ENCODE measurements at places on chromosomes 12 and 14.

- no peak for DNase-seq
Observed at GRCh38 chr12:62519043-62519442, 52.4 kb downstream of the MON2 start.

DNA sequence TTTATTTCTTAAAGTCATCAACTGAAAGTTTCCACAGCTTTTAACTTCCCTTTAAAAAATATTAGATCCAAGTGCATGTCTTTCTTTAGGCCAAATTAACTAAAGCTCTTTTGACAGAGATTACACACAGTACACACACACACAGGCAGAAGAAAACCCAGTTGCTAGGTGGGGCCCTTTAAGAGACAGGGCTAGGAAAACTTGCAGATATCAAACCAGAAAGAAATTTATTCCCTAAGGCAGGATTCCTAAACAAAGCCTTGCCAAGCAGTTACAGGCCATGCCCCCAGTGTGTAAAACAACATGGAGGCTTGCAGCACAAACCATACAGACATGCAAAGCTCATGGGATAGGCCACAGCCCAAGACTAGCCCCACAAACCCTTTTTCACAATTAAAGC, 123.4 kb downstream of the FSCB start:
- no peak for DNase-seq

DNA sequence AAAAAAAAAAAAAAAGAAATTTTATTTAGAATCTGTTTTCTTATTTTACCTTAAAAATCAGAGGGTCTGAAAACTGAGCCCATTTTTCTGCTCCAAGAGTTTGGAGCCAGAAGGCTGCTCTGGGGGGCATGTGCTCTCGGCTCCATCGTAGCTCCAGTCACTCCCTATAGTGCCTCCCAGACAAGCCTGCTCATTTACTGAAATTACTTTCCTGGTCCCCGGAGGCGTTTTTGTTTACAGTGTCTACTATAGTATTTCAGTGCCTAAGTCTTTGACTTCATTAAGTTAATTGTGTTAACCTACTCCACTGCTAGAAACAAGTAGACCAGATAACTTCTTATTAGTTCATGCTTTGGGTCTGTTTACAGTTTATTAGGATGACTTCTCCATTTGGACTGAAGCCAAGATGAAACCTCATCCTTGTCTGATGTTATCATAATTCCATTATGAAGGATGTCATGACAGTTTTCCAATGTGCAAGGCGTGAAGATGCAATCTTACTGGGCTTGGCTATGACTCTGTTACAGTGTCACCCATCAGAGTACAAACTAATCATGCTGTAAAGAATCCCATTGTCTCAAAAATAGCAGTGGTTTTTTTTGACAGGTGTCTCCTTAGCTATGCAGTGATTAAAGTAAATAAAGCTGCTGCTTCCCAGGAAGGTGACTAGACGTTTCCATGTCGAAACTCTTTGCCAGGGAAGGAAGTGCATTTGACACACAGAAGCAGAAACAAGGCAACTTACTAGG, 182.3 kb downstream of the TMEM132C start:
- no peak for DNase-seq

DNA sequence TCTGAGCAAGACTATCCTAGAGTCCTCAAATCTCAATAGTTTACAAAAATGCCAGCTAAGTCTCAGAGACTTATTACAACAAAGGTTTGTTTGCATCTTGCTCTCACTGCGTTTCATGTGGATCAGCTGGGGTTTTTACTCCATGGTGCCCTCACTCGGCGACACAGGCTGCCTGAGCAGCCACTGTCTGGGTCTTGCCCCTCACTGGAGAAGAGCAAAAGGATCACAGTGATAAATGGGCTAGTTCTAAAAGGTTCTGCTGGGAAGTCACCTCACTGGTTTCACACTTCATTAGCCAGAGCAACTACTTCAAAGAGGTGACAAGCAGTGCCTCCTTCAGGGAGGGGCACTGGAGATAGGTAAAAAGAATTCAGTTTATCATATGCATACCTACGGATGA, 392.0 kb downstream of the RPL10L start:
- DNase-seq = no peak

DNA sequence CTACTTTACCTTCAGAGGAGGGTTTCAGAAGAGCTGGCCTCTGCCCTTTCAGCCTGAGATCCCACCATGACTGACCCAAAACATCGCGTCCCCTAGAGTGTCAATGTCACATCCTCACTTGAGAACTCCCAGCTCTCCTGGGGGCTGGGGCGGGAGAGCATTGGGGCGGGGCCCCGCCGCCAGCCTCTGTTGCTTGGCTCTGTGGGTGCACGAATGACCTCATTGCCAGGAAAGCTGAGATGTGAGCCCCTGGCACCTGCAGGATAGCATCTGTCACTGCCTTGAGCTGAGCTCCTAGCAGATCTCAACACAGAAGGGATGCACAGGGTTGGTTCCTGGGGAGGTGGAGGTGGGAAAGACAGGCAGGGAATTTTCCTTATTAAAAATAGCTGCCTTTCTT, 20.6 kb upstream of the MYL2 start:
- no peak for DNase-seq

- DNase-seq = no peak
Observed at GRCh38 chr12:132872975-132873421, 14.4 kb downstream of the CHFR start.
